ENCODE measurements at places on chromosomes 16 and 17.

DNA sequence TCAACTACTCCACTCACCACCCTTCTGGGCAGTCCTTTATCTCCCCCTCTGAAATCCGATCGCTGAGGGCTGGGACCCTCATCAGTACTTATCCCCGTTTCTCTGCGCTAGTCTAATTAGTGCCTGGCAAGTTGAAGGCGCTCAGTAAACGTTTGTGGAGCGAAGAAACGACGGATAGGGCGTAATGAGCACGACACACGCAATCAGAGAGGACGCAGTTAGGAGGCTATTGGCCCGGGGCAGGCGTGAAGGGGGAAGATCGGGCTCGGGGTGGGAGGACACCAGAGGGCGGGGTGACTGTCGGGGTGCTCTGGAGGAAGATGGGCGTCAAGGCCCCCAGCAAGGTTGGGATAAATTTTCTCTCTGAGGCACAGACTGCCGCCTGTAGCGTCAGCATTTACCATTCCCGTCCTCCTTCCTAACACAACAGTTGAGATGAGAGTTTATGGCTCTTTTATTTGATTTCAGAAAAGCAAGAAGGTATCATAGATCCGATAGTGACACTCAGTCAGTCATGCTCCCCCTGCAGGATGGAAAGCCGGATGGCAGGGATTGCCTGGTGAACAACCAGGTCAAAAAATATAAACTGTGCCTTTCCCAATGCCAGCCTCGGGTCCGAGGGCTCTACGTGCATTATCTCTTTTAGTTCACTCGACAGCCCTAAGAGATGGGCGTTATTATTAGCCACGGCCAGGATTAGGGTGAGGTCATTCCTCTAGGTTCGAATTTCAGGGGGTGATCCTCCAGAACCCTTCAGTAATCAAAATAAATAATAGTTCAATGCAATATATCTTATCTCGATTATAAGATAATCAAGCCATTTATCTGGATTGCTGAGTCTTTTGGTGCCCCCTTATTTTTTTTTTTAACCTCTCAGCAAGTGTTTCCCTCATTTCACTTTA, 9.5 kb upstream of the ARL4D start:
- peak; percentile 84 for DNase-seq

- no peak for DNase-seq
Observed at GRCh38 chr16:67179421-67180080, 4.2 kb downstream of the MATCAP1 start.

- no peak for DNase-seq
Observed at GRCh38 chr16:84032458-84033178, 10.0 kb downstream of the SLC38A8 start.

- DNase-seq: no peak
Observed at GRCh38 chr17:2695243-2695960, 16.2 kb downstream of the CLUH start.

DNA sequence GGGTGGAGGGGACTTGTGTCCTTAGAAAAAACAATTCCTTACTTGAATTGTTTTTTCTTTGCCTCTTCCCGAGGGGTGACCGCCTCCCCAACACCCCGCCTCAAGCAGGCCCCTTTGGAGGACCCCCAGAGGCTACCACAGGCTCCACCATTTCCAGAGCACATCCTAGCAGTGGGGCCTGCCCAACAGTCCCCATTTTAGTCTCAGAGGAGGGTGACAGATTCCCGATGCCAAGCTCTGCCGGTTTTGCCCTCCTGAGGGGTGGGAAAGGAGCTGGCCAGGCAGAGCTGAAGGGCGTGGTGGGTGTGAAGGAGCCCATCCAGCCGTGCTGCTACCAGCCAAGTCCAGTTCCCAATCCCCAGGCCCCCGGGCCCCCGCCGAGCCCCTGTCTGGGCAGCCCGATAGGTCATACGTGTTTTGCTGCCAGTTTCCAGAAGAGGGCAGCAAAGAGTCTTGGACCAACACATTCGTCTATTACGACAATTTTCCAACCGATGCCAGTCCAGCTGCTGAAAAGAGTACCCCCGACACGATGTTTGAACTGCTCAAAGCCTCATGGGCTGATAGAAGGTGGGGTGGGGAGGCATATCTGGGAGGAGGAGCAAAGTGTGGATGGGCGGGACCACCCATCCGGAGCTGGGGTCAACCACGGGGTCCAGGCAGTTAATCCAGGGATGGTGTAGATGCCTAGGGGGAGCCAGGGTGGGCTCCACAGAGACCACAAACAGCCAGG, 18.8 kb upstream of the GAA start:
- peak; percentile 67 for DNase-seq

GRCh38 chr17:50268743-50269275, 5.5 kb upstream of the TMEM92 start:
- no peak for DNase-seq

GRCh38 chr17:35135322-35135721, 6.8 kb downstream of the NLE1 start:
- no peak for DNase-seq

- DNase-seq: no peak
Observed at GRCh38 chr16:72877374-72878028, 170.4 kb downstream of the ZFHX3 start.

- DNase-seq: no peak
Observed at GRCh38 chr16:65576631-65577030, 454.8 kb upstream of the CDH11 start.

GRCh38 chr16:87131061-87131995, 185.9 kb downstream of the C16orf95 start:
- DNase-seq: no peak

DNA sequence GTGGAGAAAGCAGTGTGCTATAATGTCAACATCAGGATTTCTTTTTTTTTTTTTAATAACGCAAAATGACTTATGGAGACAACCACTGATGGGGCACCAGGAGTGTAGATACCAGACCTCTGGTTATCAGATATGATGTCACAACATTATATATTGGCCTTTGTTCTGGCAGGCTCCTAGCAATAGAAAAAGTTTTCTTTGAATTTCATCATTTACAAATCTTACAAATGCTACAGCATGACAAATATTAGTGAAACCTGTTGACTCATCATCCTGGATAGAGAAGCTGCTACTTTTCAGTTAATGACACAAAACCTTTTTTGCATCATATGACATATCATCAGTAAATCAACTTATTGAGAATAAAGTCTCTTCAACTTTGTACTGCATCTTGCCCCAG, 6.1 kb downstream of the THUMPD1 start:
- no peak for DNase-seq

GRCh38 chr17:78250891-78251772, 19.7 kb downstream of the TMEM235 start:
- peak; percentile 84 for DNase-seq

- DNase-seq: no peak
Observed at GRCh38 chr17:45108595-45109521, 23.5 kb downstream of the PLCD3 start.

DNA sequence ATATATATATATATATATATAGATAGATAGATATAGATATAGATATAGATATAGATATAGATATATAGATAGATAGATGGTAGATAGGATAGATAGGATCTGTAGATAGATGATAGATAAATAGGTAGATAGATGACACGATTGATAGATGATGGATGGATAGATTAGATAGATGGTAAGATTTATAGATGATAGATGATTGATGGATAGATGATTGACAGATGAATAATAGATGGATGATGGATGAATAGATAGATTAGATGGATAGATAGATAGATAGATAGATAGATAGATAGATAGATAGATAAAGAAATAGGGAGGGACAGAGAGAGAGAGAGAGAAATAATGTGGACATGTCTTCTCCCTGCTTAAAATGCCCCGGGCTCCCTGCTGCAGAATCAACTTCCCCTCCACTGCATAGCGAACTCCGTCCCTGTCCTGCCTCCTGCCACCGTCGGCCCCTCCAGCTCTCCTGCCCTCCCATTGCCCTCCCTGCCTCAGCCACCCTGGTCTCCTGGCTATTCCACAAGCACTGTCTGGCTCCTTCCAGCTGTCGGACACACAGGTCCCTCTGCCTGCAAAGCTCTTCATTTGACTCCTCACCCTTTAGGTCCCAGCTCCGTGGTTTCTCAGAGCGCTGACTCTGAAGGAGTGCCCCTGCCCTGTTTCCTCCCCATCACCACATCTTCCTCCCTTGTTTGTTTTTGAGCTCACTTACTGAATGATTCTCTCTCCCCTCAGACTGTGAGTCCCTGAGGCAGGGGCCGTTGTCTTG, 254.0 kb downstream of the KATNIP start:
- no peak for DNase-seq

- DNase-seq: no peak
Observed at GRCh38 chr16:89202422-89203215, 2.3 kb upstream of the SLC22A31 start.

GRCh38 chr17:46056800-46057304, 57.8 kb downstream of the STH start:
- DNase-seq: no peak

- peak; percentile 22 for DNase-seq
Observed at GRCh38 chr16:31010585-31011325, at the start of gene STX1B. Gene STX1B (minus strand): TSS chr16:31010638. CDS start chr16:31010396, 242 bp downstream.

DNA sequence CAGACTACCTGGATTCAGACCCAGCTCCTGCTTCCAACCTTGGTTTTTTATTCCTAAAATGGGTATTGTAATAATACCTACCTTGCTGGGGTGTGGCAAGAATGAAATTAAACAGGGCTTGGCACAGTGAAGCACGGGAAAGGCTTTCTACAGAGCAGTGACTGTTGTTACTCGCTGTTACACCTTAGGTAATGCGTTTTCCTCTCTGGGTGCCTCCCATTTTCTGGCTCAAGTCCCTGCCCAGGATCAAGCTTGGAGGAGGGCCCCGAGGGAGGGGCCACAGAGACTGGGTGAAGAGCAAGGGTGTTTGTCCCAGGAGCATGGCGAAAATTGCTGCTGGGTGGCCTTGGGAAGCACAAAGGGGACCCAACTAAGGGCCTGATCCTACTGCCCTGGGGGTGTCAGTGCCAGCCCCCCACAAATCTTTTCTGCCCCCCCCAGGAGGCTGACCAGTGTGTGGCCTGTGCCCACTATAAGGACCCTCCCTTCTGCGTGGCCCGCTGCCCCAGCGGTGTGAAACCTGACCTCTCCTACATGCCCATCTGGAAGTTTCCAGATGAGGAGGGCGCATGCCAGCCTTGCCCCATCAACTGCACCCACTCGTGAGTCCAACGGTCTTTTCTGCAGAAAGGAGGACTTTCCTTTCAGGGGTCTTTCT, 13.3 kb downstream of the MIEN1 start:
- DNase-seq: no peak

GRCh38 chr17:6642592-6642991, 1.7 kb downstream of the TXNDC17 start:
- DNase-seq: no peak

DNA sequence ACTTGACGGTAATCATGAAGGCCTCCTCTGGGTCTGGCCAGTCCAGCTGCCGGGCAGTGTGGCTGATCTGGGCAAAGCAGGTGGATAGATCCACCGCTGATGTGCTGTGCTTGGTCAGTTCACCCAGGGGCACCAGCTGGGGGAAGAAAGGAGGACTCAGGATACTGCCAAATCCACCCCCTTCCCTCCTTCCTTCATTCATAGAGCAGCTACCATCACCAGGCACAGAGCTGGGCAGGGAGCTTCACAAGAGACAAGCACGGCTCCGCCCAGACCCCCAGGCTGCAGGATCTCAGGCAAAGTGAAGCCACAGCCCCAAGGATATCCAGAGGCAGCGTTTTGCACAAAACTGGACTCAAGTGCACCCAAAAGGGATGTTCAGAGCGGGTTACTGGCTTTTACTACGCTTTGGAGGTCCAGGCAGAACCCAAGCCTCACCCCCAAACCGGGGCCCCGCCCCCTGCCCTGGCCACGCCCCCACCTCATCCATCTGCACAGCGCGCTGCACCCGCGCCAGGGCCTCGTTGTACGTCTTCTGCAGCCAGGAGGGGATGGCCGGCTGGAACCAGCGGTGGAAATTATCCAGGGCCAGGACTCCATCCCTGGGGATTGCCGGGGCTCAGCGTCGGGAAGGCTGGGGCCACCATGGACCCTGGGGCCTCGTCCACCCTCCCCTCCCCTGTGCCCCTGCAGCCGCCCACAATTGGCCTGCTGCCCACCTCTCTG, 9.1 kb downstream of the UNC13D start:
- no peak for DNase-seq

- no peak for DNase-seq
Observed at GRCh38 chr17:8679126-8679525, 48.6 kb upstream of the MYH10 start.
